ENCODE measurements at places on chromosomes 12 and 14. TPM values are rescaled to one million over a fixed set of nuclear protein-coding genes. Genes with fewer than 3 reads are reported as not detected.

- H3K4me1 ChIP-seq, result no peaks in the 10 kb centered on the region
- H3K36me3 ChIP-seq, result no peaks in the 10 kb centered on the region
- no peak for DNase-seq
- no peak overlapping the region for H3K4me3 ChIP-seq
Observed at GRCh38 chr14:89473569-89473968, 56.5 kb upstream of the FOXN3 start.

The MMP17 gene
- polyA plus RNA-seq, result 4.8 TPM

The MAP3K12 gene
- polyA plus RNA-seq, result 8.7 TPM

The C14orf39 gene
- polyA plus RNA-seq, result not detected

The NDUFA9 gene
- 94.6 TPM for polyA plus RNA-seq
